Uterus (tissue), 4 donors: ENCODE measurements at places on chromosomes 12 and 14. TPM values are rescaled to one million over a fixed set of nuclear protein-coding genes. Genes with fewer than 3 reads are reported as not detected.
A peak's percentile ranks its signal among the peaks of the same experiment; 100 is the strongest.

KRT81 gene
- not detected for total RNA-seq

KTN1 gene
- 183 TPM for total RNA-seq

BORCS5 gene
- total RNA-seq = 0.51 TPM

CD4 gene
- total RNA-seq = 24.3 TPM

DAO gene
- not detected for total RNA-seq

KRT74 gene
- total RNA-seq = not detected

LTB4R2 gene
- not detected for total RNA-seq

OVCH1 gene
- not detected for total RNA-seq

GRCh38 chr12:79858518-79858917 lies 76.4 kb downstream of the PPP1R12A start:
- H3K36me3 ChIP-seq = no peaks in the 10 kb centered on the region
- H3K27ac ChIP-seq = no peak overlapping the region
- no peak overlapping the region for H3K4me3 ChIP-seq
- no peaks in the 10 kb centered on the region for H3K4me1 ChIP-seq

DNA sequence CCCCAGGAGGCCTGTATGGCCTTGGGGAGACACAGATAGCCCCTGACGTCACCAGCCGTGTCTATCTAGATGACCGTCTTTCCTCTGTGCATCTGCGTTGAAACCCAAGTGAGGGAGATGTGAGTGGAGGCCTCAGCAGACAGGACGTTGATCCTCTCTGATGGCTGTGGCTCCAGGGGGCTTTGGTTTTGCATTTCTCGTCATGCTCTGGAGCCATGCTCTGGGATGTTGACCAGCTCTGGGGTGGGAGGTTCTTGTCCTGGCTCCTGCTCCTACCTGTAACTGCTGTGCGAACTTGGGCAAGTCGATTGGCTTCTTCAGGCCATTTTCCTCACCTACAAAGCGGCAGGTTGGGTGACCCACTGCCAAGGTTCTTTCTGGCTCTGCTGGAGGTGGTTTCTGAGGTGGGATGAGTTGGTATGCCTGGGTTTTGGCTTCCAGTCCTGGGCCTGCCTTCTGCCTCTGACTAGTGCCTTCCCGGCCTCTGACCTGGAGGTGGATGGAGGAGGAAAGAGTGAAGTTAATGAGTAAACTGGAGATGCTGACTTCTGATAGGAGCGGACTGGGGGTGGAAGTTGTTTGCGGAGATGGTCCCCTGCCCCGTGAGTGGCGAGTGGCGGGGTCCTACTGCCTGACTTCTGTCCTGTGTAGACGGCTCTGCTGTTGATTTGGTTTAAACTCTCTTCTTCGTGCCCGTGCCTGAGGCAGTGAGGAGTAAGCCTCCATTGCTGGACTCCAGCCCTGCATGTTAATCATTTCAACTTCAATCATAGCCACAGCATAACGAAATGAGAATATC lies 8.4 kb downstream of the TSPAN9 start:
- no peak overlapping the region for H3K4me3 ChIP-seq
- no peaks in the 10 kb centered on the region for H3K36me3 ChIP-seq
- H3K27me3 ChIP-seq = no peaks in the 10 kb centered on the region
- H3K4me1 ChIP-seq = no peaks in the 10 kb centered on the region

DNA sequence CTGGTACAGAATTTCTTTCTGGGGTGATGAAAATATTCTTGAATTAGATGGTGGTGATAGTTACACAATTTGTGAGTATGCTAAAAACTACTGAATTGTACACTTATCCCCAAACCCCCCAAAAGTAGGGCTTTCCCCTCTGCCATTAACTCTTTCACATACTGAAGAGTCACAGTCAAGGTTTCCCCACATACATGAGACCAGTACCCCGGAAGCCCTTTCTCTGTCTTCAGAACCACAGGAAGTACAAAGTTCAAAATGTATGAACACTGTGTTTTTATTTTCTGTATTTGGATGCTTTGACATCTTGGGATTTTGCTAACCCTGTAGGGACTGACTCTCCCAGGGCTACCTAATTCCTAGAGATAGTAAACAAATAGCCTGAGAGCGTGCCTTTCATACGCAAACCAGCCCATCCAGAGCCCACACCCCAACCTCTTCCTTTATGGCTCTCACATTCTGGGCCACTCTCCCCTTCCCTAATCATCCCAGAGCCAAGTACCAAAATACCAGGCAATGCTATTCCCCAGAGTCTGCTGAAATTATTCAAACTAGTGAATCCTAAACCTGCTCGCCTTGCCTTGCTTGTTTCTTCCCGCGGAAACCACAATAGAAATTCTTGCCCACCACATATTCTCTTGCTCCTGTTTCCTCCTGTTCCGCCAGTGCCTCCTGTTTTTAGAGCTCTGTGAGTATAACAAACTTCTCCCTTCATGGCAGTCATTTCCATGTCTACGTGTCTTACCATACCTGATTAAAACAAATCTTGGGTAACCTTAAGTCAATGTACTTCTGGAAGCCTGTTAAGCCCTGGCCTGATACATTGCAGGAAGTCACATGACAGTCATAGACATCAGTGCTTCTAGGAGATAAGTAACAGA lies 524.8 kb downstream of the FUT8 start:
- H3K4me3 ChIP-seq = no peak overlapping the region
- no peaks in the 10 kb centered on the region for H3K4me1 ChIP-seq
- DNase-seq = no peak
- no peak overlapping the region for H3K27ac ChIP-seq
- no peaks in the 10 kb centered on the region for H3K36me3 ChIP-seq

- H3K4me3 ChIP-seq = no peak overlapping the region
- DNase-seq = no peak
- H3K27me3 ChIP-seq = no peaks in the 10 kb centered on the region
- H3K27ac ChIP-seq = no peak overlapping the region
- no peaks in the 10 kb centered on the region for H3K4me1 ChIP-seq
Measured at GRCh38 chr14:71004481-71004880, 97.2 kb downstream of the PCNX1 start.

DNA sequence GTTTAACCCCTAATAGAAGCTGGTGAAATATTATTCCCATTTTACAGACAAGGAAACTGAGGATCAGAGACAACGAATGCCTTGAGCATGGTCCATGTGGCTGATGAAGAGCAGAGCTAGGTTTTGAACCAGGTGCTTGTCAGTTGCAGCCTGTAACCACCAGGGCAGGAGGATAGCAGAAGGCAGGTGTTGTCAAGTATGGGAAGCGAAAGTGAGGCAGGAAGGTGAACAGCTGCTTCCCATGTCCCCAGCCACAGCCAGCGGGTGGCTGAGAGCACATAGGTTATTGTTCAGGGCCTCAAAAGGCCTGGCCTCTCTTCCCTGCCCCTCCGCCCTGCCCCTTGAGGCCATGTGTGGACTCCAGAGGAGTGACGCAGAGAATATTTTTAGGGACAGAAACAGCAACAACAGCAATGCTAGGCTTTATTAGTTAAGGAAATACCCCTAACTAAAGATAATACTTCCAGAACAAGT lies 39.6 kb downstream of the IQSEC3 start:
- no peak overlapping the region for H3K27ac ChIP-seq
- DNase-seq = no peak
- H3K36me3 ChIP-seq = no peaks in the 10 kb centered on the region
- no peak overlapping the region for H3K4me3 ChIP-seq
- H3K27me3 ChIP-seq = no peaks in the 10 kb centered on the region
- no peaks in the 10 kb centered on the region for H3K4me1 ChIP-seq

DNA sequence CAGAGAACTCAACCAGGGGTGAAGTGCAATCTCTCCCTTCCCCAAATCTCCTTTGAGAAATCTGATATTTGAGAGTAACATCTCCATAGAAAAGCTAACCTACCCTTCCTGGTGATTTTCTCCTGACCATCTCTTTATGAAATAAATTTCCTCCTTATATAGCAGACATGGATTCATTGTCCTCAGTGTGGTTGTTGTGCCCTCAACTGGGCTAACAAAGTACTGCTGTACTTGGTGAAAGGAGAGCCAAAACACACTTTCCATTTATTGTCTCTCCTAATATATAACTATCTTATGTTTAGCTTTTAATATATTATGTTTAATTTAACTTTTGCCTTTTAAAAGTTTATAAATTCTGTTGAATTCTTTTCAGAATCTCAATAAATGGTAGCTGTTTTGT lies 65.1 kb upstream of the SLCO1B1 start:
- no peaks in the 10 kb centered on the region for H3K4me1 ChIP-seq
- H3K27me3 ChIP-seq = no peaks in the 10 kb centered on the region
- H3K4me3 ChIP-seq = no peak overlapping the region

DNA sequence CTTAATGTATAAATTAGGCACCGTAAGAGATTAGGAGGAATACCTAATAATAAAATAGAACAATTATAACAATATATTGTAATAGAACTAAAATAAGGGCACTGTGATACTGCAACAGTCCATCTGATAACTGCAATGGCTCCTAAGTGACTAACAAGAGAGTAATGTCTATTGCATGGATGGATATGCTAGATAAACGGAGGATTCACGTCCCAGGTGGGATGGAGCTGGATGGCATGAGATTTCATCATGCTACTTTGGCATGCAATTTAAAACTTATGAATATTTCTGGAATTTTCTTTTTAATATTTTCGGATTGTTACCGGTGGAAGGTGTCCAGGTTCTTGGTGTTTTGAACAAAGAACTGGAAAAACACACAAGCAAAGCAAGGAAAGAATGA lies 2.2 kb upstream of the TMEM19 start:
- no peaks in the 10 kb centered on the region for H3K27me3 ChIP-seq
- H3K4me3 ChIP-seq = no peak overlapping the region
- no peaks in the 10 kb centered on the region for H3K4me1 ChIP-seq
- DNase-seq = no peak
- H3K36me3 ChIP-seq = no peaks in the 10 kb centered on the region
- no peak overlapping the region for H3K27ac ChIP-seq

GRCh38 chr14:99098199-99098598 lies 173.8 kb downstream of the BCL11B start:
- DNase-seq = no peak
- H3K27me3 ChIP-seq = no peaks in the 10 kb centered on the region
- no peak overlapping the region for H3K4me3 ChIP-seq
- no peaks in the 10 kb centered on the region for H3K36me3 ChIP-seq
- H3K27ac ChIP-seq = no peak overlapping the region

DNA sequence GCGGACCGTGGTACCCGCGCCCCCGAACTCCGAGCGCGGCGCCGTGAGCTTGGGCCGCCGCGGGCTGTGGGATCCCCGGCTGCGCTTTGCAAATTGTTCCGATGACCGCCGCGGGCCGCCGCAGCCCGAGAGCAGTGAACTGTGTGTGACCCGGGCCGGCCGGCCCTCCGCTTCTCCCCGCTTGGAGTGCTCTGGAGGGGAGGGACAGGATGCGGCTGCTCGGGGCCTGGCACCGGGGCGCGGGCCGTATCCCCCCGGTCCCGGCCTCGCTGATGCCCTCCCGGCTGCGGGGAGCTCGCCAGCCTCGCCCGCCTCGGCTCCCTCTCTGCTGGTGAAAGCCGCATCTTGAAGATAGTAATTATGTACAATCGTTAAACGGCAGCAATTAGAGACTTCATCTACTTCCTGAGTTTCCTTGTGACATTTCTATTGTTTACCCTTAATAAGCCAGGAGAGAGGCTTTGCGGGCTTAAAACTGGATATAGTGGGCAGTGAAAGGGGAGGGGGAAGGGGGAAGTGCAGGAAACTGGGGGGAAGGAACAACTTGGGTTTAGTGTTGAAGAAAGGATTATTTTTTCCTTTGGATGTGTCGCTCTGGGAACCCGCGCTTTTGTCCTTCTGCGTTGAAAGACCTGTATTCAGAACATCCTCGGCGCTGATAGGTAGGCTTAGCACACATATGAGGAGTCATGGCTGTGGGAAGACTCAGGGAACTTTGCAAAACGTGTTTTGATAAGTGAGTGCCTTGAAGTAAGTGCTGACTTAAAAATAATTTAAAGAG lies 1.2 kb downstream of the PELI2 start:
- peak; percentile 42 for DNase-seq
- no peaks in the 10 kb centered on the region for H3K27me3 ChIP-seq
- no peaks in the 10 kb centered on the region for H3K36me3 ChIP-seq
- H3K4me3 ChIP-seq = peak overlapping the region; percentile 98

- H3K4me1 ChIP-seq = peaks cover 3% of the 10 kb centered on the region
- H3K27me3 ChIP-seq = no peaks in the 10 kb centered on the region
- no peak overlapping the region for H3K27ac ChIP-seq
- DNase-seq = no peak
- no peaks in the 10 kb centered on the region for H3K36me3 ChIP-seq
Measured at GRCh38 chr14:32366256-32366879, 37.3 kb downstream of the AKAP6 start.

DNA sequence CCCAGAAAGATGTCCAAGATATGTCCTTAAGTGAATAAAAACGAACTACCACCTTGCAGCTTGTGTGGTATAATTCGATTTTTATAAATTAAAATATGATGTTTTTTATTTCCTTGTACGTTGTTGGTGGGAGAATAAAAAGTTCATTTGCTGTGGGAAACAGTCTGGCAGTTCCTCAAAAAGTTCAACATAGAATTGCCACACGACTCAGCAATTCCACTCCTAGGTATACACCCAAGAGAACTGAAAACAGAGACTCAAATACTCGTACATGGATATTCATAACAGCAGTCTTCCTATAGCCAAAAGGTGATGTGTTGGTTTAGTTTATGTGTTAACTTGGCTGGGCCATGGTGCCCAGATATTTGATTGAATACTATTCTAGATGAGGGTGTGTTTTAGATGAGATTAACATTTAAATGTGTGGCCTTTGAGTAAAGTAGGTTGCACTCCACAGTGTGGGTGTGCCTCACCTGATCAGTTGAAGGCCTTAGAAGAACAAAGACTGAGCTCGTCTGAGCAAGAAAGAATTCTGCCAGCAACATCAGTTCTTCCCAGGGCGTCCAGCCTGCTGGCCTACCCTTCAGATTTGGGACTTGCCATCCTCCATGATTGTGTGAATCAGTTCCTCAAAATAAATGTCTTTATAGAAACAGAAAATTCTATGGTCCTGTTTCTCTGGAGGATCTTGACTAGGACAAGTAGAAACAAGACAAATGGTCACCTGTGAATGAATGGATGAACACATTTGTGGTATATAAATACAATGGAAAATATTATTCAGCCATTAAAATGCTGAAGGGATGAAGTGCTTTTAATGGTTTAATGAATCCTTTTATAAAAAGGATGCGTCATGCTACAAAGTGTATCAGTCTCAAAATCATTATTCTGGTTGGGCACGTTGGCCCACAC lies 5.1 kb upstream of the DENR start:
- no peaks in the 10 kb centered on the region for H3K36me3 ChIP-seq
- H3K27ac ChIP-seq = no peak overlapping the region
- H3K27me3 ChIP-seq = no peaks in the 10 kb centered on the region
- H3K4me1 ChIP-seq = no peaks in the 10 kb centered on the region
- DNase-seq = no peak

- DNase-seq = no peak
- H3K27me3 ChIP-seq = no peaks in the 10 kb centered on the region
- H3K27ac ChIP-seq = no peak overlapping the region
- peak overlapping the region; percentile 23 for H3K4me3 ChIP-seq
Measured at GRCh38 chr12:4809449-4810218, 89.4 kb downstream of the GALNT8 start.

- DNase-seq = no peak
- peaks cover 10% of the 10 kb centered on the region for H3K4me1 ChIP-seq
- H3K4me3 ChIP-seq = no peak overlapping the region
- H3K27ac ChIP-seq = peak overlapping the region; percentile 96
Measured at GRCh38 chr14:93331002-93331727, 1.7 kb downstream of the BTBD7 start.
